T-helper 17 cell (primary cell): ENCODE measurements at places on chromosomes 11 and 22. TPM values are rescaled to one million over a fixed set of nuclear protein-coding genes. Genes with fewer than 3 reads are reported as not detected.

The LIF gene
- 1.8 TPM for total RNA-seq

- no peak overlapping the region for H3K4me3 ChIP-seq
- H3K36me3 ChIP-seq: no peaks in the 10 kb centered on the region
Measured at GRCh38 chr11:46832511-46833214, 13.4 kb downstream of the CKAP5 start.

DNA sequence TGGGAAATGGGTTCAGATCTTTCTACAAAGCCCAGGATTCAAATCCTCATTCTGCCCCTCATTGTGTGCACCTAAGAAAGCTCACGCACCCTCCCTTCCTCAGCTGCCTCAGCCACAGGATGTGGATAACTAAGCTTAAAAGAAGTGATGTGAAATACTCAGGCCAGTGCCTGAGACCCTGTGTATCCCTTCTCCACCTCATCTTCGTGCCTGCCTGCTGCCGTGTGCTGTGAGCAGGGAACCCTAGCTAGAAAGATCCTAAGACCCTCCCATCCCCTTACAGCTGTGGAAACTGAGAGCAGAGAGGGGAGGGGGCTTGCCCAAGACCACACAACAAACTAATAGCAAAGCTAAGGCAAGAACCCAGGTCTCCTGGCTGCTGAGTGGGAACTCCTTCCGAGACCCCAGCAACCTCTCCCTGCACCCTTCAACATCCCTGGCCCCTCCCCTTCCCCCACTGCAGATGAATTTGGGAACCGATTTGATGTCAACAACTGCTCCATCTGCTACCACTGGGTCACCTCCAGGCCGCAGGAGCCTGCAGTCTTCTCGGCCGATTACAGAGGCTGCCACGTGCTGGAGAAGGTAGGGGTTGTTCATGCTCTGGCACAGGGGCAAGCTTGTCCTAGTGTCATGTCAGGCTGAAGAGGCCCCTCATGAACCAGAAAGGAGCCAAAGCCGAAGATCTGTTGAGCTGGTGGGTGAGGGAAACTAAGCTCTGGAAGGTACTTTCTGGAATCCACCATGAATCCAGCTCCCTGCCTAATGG is 1.5 kb downstream of the ZP1 start:
- no peaks in the 10 kb centered on the region for H3K36me3 ChIP-seq
- H3K27ac ChIP-seq: no peak overlapping the region
- H3K4me1 ChIP-seq: peaks cover 6% of the 10 kb centered on the region
- peaks cover 7% of the 10 kb centered on the region for H3K27me3 ChIP-seq
- peak overlapping the region; percentile 12 for H3K4me3 ChIP-seq

GRCh38 chr11:122823564-122823963 is 14.7 kb upstream of the CRTAM start:
- no peaks in the 10 kb centered on the region for H3K36me3 ChIP-seq
- no peaks in the 10 kb centered on the region for H3K4me1 ChIP-seq
- peaks cover 7% of the 10 kb centered on the region for H3K27me3 ChIP-seq
- H3K4me3 ChIP-seq: no peak overlapping the region
- DNase-seq: no peak

DNA sequence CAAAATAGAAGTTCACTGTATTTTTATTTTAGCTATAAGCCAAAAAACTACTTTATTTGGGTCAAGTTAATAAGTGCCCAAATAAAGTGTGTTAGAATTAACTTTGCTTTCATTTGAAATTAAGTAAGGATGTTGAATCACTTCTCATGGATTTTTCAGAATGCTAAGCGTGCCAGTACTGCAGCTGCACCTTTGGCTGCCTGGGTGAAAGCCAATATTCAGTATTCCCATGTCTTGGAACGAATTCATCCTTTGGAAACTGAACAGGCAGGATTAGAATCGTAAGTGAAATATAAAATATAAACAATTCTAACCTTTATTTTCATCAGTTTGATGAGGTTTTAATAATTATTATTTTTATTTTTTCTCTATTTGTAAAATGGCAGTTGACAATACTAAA is 113.6 kb downstream of the DYNC2H1 start:
- no peak for DNase-seq
- no peaks in the 10 kb centered on the region for H3K4me1 ChIP-seq
- H3K27ac ChIP-seq: no peak overlapping the region
- no peaks in the 10 kb centered on the region for H3K27me3 ChIP-seq

DNA sequence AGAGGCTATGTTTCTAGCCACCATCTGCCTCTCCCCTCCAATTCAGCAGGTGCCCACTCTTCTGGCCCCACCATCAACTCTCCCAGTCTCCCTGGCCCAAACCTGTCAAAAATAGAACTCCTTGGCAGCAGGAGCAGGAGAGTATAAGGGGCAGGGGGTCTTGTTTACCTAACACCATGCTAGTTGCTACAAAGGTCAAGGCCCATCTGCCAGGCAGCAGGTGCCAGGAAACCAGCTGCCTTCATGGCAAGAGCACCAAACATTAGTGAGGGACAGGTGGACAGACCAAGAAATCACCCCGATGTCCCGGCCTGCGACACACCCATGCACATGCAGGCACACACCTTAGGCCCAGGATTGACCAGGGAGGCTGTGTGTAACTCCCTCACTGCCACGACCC is 387.9 kb downstream of the BUD13 start:
- H3K4me3 ChIP-seq: no peak overlapping the region
- no peak for DNase-seq
- H3K36me3 ChIP-seq: no peaks in the 10 kb centered on the region
- no peak overlapping the region for H3K27ac ChIP-seq
- H3K27me3 ChIP-seq: peaks cover 5% of the 10 kb centered on the region

DNA sequence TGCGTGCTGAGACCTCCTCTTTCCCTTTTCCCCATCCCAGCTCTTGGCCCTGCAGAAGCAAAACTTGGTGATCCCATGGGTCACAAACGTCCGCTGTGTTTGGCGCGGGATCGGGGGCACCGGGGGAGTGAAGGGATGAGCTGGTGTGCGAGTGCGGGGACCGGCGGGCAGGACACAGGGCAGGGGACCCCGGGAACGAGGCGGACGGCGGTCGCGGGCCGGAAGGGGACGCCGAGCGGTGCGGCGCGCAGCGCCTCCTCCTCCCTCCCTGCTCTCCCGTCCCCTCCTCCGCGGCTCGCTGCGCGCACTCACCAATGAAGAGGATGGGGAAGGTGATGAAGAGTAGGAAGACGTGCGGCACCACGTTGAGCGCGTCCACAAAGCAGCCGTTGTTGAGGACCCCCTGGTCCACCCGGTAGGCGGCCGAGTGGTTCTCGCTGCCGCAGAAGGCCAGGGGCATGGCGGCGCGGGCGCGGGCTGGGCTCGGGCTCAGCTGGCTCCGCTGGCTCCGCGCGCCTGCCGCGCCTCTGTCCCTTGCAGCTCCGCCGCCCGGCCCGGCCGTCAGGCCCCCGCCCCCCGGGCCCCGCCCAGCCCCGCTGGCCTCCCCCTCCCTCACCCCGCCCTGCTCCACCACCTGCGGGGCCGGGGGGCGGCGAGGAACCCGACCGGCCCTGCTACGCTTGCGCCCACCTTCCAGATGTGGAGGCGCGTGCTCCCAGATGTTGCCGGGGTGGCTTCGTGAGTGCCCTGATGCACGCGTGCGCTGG is at the start of gene ABCC8:
Gene ABCC8, minus strand, starts transcription at position 529 of the 767 bp plus-strand sequence. Its CDS starts 69 bp downstream, at position 460.
- H3K4me1 ChIP-seq: peaks cover 6% of the 10 kb centered on the region
- peak within 1 kb of the TSS; percentile 39 for H3K4me3 ChIP-seq
- no peak within 1 kb of the TSS for H3K27ac ChIP-seq
- H3K36me3 ChIP-seq: peaks cover 8% of the 10 kb centered on the region
- DNase-seq: no peak

GRCh38 chr11:78226684-78227680 is 38.3 kb downstream of the USP35 start:
- H3K27ac ChIP-seq: no peak overlapping the region
- no peak overlapping the region for H3K4me3 ChIP-seq
- peaks cover 3% of the 10 kb centered on the region for H3K36me3 ChIP-seq
- H3K27me3 ChIP-seq: no peaks in the 10 kb centered on the region

The OR51I1 gene
- not detected for total RNA-seq

The KDM4E gene
- total RNA-seq: not detected

DNA sequence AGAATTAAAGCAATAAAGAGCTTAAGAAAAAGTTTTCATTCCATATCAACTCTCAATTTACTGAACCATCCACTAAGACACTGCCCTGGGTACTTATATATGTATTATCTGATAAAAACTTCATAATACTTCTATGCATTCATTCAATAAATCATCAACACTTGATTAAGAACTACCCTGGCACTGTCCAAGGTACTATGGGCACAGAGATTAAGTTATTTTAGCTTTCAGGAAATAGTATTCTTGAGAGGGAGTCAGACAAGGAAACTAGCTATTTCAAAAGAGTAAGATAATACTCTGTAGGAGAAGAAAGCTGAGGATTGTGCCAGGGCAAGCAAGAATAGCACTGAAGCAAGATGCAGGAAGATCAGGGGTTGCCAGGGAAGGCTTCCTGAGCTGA is 640.8 kb downstream of the FAM181B start:
- DNase-seq: no peak
- no peaks in the 10 kb centered on the region for H3K4me1 ChIP-seq
- H3K4me3 ChIP-seq: no peak overlapping the region
- no peaks in the 10 kb centered on the region for H3K27me3 ChIP-seq
- no peak overlapping the region for H3K27ac ChIP-seq

The MYBPC3 gene
- total RNA-seq: 0.10 TPM

DNA sequence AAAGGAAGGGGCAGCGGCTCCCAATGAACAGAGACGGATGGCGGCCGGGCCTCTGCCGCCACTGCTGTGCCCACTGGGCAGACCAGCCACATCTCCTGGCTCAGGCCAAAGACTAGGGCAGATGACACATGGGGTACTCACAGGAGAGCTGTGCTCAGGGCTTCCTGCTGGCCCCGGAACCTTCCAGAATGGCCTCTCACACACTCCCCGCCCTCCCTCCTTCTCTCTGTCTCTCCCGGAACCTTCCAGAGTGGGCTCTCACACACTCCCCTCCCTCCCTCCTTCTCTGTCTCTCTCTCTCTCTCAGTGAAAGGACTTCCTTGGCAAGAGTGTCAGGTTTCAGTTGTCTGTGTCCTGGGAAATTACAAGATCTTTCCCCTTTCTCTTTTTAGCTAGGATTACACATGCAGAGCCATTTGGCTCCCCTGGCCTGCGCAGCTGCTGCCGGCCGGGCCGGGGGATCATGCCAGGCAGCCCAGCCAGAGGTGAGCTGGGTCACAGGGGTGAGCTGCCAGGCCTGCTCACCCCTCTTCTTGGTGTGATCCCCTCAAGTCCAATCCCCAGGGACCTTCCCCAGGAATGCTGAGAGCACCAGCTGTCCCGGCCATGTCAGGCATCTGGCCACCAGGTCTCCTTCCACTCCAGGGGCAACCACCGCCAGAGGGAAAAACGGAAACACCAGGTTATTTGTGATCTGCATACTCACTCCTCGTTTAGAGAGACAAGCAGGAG is 45.3 kb upstream of the ADA2 start:
- H3K4me1 ChIP-seq: peaks cover 6% of the 10 kb centered on the region
- H3K27ac ChIP-seq: no peak overlapping the region
- DNase-seq: no peak
- H3K4me3 ChIP-seq: no peak overlapping the region
- H3K27me3 ChIP-seq: no peaks in the 10 kb centered on the region
- no peaks in the 10 kb centered on the region for H3K36me3 ChIP-seq

GRCh38 chr11:5153574-5154431 is 754 bp downstream of the OR52A1 start:
- peaks cover 6% of the 10 kb centered on the region for H3K27me3 ChIP-seq
- H3K36me3 ChIP-seq: no peaks in the 10 kb centered on the region
- no peak for DNase-seq
- no peak overlapping the region for H3K27ac ChIP-seq
- H3K4me1 ChIP-seq: peaks cover 3% of the 10 kb centered on the region
